ENCODE measurements at places on chromosomes 6 and 20.

DNA sequence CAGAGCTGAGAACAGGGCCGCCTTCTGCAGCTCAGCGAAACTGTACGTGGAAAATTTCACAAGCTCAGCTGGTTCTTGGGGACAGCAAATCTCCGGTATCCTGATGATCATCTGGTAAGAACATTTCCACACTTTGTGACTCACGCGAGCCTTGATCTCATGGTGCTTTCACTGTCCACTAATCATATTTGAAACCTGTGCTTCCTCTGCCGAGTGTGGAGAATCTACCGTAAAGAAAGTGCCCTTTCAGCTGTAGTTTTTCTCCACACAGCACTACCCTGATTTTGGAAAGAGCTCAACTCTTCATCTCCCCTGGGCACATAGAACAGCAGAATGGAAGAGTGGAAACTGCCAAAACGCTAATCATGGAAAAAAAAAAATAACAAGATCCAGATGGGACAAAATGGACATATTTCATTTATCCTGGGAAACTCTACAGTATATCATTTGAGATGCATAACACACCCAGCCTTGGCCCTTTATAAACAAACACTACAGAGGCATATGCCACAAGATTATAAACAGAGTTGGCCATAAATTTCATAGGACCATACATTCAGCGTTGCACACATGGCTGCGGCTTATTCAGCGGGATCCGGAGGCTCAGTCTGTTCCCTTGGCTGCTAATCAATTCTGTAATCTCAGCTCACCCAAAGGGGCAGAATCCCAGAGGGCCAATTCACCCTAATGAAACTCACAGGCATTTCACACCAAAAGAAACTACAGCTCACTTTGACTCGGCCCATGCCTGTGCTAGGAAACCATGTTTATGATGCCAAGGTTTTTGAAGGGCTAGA, 434.5 kb downstream of the HDGFL1 start:
- no peaks in the 10 kb centered on the region for H3K36me3 ChIP-seq
- H3K27me3 ChIP-seq: no peaks in the 10 kb centered on the region
- DNase-seq: no peak
- H3K27ac ChIP-seq: no peak overlapping the region
- no peak overlapping the region for H3K4me3 ChIP-seq

DNA sequence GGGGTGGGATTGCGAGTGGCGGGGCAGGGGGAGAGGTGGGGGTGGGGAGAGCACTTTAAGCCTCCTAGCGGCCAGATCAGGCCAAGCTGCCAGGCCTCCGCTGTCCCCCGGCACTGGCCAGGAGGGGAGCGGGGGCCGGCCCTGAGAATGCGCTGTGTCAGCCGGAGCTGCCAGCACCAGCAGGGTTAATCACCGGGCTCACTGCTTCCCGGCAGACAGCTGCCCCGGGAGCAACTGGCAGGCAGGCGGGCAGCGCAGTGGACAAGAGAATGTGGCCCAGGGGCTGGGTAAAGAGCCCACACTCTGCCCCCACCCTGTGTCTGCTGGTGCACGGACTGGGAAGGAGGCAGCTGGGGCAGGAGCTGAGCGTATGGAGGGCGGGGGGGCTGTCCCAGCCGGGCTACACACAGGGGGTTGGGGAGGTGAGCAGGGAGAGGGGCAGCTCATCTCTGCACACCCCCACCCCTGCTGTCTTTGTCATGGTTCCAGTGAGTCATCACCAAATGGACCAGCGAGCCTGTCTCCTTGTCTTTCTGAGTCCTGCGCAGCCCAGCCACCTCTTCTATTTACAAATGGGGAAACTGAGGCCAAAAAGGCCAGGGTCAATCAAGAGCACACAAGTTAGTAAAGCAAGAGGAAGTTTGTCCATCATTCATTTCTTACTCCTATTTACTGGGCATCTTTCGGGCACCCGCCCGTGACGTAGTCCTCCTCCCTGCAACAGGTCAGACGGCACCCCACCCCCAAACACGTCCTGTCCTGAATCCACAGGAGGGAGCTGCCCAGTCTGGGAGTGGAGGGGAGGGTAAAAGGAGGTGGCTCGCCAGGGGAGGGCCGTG, 2.1 kb upstream of the LAMA5 start:
- peaks cover 56% of the 10 kb centered on the region for H3K27me3 ChIP-seq
- peak overlapping the region; percentile 48 for H3K4me3 ChIP-seq
- no peaks in the 10 kb centered on the region for H3K4me1 ChIP-seq
- peaks cover 2% of the 10 kb centered on the region for H3K36me3 ChIP-seq

DNA sequence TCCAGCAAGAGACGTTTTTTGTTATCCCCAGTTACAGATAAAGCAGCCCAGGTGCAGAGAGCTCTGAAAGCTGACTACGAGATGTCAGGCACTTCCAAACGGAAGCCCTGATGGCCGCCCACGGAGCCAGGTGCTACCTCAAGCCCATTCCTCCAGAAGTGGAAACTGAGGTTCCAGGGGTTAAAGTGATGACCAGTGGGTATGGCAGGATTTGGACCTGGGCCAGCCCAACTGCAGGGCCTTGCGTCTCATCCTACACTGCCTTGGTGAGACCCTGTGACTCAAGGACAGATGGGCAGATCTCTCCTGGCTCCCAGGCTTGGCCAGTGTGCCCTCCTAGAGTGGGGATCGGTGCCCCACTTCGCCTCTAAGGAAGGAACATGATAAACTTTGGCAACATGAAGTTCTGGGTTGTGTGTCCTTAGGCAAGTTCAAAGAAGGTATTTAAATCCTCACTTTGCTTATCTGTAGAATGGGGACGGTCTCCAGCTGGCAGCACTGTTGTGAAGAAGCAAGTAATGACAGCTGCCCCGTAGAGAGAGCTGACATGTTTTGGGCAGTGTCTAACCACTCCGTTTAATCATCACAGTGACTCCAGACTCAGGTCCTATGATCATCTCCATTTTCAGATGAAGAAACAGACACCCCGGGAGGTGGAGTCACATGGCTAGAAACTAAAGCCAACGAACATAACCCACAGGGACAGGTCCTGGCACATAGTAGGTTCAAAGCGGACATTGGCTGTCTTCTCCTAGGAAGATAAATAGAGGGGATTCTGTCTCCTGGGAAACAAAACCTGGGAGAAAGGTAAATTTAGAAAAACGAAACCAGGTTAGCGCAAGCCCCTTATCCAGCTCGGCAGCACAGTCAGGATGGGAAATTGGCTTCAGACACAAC, 34.4 kb upstream of the CDH22 start:
- H3K27me3 ChIP-seq: peaks cover 21% of the 10 kb centered on the region
- peaks cover 12% of the 10 kb centered on the region for H3K4me1 ChIP-seq
- peaks cover 6% of the 10 kb centered on the region for H3K36me3 ChIP-seq

DNA sequence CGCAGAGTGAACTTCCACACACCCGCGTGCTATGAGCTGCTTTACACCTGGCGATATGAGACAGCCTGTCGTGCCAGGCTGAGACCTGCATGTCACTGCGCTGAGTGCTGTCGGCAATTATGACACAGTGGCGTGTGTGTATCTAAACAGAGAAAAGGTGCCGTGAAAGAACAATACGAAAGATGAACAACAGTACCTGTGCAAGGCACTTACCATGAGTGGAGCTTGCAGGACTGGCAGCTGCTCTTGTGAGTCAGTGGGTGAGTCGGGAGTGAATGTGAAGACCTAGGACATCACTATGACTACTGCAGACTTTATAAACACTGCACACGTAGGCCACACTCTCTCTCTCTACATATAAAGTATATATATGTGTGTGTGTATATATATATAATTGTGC, 68.5 kb upstream of the DUSP22 start:
- H3K4me3 ChIP-seq: no peak overlapping the region
- peaks cover 43% of the 10 kb centered on the region for H3K4me1 ChIP-seq
- no peak overlapping the region for H3K27ac ChIP-seq
- H3K27me3 ChIP-seq: no peaks in the 10 kb centered on the region

DNA sequence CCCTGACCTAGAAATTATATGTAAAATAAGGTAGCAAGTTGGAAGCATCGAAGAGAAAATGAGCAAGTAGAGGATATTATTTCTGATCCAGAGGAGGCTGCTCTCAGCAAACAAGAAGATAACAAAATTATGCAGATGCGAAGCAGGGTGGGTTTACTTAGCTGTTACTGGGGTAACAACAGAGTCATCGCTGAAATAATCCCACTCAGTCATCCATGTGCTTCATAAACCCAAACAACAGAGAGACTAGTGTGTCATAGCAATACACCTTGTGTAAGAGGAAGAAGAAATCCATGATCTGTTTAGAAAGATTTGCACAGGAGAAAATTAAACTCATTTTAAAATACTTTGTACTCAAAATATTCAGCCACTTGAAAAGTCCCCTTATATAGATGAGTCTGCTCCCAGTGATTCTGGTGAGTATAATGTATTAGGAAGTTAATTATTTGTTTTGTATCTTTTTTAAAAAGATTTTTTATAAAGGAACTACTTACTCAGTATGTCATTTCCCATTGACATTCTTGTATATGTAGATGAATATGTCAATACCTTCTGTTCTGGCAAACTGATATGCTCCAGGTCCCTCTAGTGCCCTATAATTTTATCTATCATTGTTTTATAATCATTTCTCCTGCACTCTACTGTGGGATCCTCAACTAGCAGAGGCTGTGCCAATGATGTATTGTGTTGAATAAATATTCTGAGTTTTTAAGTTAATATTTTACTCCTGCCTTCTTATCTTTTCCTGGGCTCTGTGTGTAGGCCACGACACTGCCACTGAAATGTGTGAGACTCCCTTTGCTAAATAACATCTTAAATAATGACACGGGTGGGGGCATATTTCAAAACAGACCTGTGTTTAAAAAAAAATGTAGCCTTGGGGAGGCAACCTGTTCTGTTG, 8.6 kb upstream of the HIVEP2 start:
- H3K36me3 ChIP-seq: no peaks in the 10 kb centered on the region
- H3K27me3 ChIP-seq: no peaks in the 10 kb centered on the region
- H3K27ac ChIP-seq: peak overlapping the region; percentile 47
- no peak overlapping the region for H3K4me3 ChIP-seq
- H3K4me1 ChIP-seq: no peaks in the 10 kb centered on the region
- no peak for DNase-seq

DNA sequence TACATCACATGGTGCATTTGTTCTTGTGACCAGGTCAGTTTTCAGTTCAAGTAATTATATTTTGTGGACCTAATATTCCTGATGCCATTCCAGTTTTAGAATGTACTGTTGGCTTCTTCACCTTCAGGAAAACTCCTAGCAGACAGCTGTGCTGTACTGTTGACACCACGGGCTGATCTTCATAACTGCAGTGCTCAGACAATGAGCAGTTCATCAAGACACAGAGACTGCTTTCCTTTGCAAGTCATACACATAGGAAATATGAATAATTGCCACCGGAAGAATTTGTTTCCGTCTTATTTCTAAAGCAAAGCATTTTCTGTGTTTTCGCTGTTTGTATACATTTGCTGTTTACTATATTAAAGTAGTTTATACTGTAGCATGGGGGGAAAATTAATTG, 89.8 kb downstream of the C6orf118 start:
- no peaks in the 10 kb centered on the region for H3K36me3 ChIP-seq
- H3K4me3 ChIP-seq: no peak overlapping the region
- no peaks in the 10 kb centered on the region for H3K27me3 ChIP-seq
- no peak overlapping the region for H3K27ac ChIP-seq
- H3K4me1 ChIP-seq: no peaks in the 10 kb centered on the region
- no peak for DNase-seq

- no peaks in the 10 kb centered on the region for H3K36me3 ChIP-seq
- no peak overlapping the region for H3K27ac ChIP-seq
- DNase-seq: no peak
- no peak overlapping the region for H3K4me3 ChIP-seq
- H3K27me3 ChIP-seq: no peaks in the 10 kb centered on the region
- H3K4me1 ChIP-seq: no peaks in the 10 kb centered on the region
Measured at GRCh38 chr20:22717466-22717865, 133.1 kb upstream of the FOXA2 start.

DNA sequence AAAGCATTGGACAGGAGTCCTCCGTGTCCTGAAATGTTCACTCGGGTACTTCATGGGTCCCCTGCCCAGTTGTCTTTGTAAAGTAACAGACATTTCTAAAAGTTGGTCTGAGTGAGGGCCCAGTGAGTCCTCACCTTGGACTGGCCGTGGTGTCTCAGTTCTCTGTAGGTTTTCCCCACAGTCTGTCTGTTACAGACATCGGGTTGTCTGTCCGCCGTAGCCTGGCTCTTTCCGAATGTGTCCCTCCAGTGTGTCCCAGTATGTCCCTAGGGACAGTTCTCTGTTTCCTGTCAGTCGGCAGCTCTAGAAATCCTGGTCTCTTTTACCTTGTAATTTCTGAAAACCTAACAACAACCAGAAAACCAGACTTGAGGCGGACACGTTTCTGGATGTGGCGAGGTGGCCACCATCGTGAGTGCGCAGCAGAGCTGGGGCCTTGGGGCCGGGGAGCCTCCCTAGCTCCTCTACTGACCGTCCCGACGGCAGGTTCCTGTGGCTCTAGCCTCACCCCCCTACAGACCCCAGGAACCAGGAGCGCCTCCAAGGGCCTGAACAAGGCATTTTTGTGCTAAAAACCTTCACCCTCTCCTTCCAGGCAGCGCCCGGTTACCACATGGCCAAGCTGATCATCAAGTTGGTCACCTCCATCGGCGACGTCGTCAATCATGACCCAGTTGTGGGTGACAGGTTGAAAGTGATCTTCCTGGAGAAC, 42.2 kb downstream of the PYGB start:
- H3K27me3 ChIP-seq: no peaks in the 10 kb centered on the region
- no peak for DNase-seq
- H3K27ac ChIP-seq: no peak overlapping the region
- no peak overlapping the region for H3K4me3 ChIP-seq
- H3K4me1 ChIP-seq: peaks cover 4% of the 10 kb centered on the region
- peaks cover 33% of the 10 kb centered on the region for H3K36me3 ChIP-seq

- H3K4me3 ChIP-seq: no peak overlapping the region
- H3K27ac ChIP-seq: no peak overlapping the region
- H3K36me3 ChIP-seq: no peaks in the 10 kb centered on the region
Measured at GRCh38 chr6:87421576-87421975, 13.8 kb downstream of the CFAP206 start.

DNA sequence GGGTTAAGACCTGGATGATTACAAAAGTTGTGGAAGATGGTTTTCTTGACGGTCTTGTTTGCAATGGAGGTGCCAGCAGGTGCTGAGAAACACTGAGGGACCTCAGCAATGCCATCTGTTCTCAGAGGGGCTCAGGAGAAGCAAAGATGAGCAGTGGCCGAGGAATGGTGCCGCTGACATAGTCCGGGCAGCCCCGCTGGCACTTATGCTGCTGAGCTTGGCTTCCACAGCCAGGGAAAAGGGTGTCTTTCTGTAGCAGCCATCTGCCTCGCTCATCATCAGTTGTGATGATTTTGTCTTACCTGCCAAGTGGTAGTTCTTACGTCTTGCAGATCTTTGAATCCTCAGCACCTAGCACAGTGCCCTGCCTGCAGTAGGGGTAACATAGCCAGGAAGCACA, 55.7 kb downstream of the PPP1R14C start:
- no peak for DNase-seq
- H3K27me3 ChIP-seq: no peaks in the 10 kb centered on the region
- H3K36me3 ChIP-seq: no peaks in the 10 kb centered on the region
